ENCODE measurements at places on chromosomes 1 and 21.

- DNase-seq: no peak
These were observed at the start of gene RXFP4 for GRCh38 chr1:155940993-155941844. Gene RXFP4 (plus strand): TSS chr1:155941638. CDS start chr1:155941710, 72 bp downstream.

DNA sequence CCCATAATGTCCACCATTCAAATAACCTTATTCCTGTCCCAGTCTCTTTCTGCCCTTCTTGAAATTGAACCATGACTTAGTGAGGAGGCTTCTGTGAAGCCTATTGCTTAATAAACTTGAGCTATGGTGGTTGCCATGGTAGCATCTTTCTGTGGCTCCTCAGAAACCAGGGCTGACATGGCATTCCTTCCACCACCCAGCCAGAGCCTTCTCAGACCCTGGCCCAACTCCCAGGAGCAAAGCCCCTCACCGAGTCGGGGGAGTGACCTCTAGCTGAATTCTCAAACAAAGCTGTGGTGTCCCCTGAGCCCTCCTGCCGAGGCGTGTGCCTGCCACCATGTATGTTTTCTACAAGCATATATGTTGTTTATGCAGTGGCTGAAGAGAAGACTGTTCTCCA, 259.1 kb downstream of the CACNA1E start:
- no peak for DNase-seq

GRCh38 chr1:166980818-166981217, 5.5 kb upstream of the ILDR2 start:
- DNase-seq: no peak

DNA sequence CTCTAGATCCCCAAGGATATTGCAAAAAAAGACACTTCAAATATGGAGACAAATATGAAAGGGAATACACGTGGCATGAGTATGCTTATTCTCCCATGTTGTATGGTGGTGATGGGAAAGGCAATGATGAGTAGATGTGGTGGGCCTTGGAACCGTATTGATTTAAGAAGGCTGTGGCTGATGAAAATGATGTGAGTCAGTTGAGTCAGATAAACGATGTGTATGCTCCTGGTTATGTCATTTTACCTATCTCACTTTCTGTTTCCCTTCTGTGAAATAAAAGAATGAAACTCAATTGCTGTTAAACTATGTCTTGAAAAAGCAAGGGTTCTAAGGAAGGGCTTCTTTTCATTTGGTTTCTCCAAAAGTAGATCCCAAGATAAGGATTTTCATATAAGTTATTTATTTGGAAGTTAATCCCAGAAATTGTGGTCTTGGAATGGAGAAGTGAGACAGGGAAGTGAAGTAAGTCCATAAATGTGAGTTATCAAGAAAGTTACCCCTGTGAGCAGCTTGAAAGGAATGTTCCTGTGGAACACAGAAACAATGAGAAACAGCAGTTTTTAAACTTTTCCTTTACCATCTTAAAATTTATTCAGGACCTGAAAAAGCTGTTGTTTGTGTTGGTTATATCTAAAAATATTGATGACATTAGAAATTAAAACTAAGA, 292.0 kb downstream of the DUSP10 start:
- no peak for DNase-seq

GRCh38 chr1:11736746-11737639, 1.1 kb downstream of the AGTRAP start:
- DNase-seq: no peak

- no peak for DNase-seq
These were observed 276.5 kb downstream of the PLPP3 start for GRCh38 chr1:56302878-56303277.

DNA sequence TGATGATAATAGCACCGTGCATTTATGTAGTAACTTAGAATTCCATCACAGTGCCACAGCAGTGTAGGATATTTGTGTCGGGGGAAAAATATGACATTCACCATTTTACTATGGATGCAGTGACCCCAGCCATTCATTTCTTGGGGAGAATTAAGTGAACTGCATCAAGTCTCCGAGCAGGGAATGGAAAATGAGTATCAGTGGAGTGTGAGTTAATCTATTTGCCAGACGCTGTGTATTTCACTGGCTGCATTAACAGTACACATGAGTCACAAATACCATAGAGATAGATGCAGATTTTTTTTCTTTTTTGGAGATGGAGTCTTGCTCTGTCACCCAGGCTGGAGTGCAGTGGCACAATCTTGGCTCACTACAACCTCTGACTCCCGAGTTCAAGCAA, 33.8 kb upstream of the SLC45A1 start:
- DNase-seq: no peak

DNA sequence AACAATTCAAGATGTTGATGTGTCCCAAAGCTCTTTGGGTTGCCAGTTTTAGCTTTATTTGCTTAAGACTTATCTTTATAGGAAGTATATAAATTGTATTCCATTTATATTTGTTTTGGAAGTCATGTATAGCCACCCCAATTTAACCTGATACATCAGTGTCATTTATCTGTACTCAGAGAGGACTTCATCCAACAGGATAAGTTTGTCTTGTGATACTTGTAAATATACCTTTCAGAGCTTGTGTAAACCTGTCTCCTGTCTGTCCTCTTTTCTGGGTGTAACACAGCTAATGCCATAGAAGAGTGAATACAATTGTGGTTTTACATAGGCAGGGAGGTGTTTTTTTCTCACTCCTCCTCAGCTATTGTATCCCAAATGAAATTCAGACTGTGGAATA, 10.4 kb downstream of the PTGFR start:
- no peak for DNase-seq

DNA sequence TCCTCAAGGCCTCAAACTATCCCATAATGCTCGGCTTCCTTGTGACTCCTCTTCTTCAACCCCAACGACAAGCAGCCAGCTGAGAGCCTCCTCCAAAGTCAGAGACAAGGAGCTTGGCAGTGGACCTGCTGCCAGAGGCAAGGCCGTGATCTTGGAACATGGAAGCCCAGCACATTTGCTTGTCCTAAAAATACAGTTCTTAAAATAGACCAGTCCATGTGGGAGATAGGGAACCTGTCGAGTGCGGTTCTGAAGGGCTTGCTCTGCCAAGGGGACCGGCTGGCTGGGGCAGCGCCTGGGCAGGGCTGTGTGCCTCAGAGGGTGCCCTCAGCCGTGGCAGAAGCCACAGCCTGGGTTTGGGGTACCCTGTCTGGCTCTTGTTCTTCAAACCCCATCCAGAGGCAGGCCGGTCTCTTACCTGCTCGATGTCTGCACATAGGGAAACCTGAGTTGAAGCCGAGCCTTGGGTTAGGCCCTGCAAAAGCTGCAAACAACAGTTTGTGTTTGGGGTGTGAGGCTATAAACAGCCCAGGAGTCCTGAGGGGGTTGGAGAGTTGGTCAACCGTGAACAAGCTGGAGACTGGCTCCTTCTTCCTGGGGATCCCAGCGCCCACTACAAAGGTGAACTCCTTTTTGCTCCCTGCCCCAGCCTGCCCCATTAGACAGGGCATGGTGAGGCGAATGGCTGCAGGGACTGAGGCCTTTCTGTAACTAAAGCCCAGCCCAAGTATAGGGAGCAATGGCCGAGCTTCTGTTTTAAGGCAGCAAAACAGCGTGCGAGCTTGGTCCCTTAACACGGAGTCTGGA, 228.8 kb downstream of the CAMTA1 start:
- DNase-seq: no peak

DNA sequence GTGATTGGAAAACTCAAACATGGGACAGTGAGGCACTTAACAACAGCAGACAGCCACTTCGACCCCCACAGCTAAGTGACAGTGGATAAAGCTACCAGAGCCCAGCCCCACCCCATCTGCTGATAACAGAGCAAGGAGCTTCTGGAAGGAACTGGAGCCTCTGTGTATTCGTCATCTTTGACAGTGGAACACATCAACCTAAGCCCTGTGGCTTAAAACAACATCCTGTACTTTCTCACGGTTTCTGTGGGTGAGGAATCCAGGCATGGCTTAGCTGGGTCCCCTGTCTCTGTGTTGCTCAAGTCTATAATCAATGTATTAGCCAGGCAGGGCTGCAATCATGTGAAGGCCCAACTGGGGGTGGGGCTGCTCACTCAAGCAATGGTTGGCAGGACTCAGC, 18.4 kb upstream of the SIPA1L2 start:
- no peak for DNase-seq

GRCh38 chr21:17402937-17403336, 109.9 kb upstream of the CXADR start:
- DNase-seq: no peak

DNA sequence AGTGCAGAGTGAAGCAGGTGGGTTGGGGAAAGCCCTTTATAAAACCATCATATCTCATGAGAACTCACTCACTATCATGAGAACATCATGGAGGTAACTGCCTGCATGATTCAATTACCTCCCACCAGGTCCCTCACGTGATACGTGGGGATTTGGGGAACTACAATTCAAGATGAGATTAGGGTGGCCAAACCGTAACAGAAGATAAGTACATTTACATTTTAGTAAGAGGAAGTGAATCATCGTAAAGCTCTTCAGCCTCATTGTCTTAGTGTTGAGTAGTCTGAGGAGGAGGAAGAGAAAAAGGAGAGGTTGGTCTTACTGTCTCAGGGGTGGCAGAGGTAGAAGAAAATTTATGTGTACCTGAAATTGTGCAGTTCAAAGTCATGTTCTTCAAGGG, 1053.4 kb upstream of the ADGRL4 start:
- no peak for DNase-seq

DNA sequence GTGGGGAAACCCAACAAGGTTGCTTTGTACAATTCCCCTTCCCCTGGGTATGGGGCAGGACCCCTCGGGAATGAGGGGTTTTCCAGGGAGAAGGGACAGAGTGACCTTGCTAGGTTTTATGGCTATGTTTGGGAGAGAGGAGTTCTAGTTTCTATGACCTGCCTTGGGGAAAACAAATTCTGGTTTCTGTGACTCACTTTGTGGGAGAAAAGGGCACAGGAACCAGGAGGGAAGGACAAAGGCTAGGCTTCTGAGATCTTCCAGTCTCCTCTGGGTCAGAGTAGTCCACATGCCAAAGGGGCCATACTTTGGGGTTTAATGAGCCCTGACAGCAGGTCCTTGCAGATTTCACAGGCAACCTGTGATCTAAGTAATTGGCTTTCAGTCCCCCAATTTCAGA, 5.5 kb upstream of the PTGER3 start:
- DNase-seq: no peak

DNA sequence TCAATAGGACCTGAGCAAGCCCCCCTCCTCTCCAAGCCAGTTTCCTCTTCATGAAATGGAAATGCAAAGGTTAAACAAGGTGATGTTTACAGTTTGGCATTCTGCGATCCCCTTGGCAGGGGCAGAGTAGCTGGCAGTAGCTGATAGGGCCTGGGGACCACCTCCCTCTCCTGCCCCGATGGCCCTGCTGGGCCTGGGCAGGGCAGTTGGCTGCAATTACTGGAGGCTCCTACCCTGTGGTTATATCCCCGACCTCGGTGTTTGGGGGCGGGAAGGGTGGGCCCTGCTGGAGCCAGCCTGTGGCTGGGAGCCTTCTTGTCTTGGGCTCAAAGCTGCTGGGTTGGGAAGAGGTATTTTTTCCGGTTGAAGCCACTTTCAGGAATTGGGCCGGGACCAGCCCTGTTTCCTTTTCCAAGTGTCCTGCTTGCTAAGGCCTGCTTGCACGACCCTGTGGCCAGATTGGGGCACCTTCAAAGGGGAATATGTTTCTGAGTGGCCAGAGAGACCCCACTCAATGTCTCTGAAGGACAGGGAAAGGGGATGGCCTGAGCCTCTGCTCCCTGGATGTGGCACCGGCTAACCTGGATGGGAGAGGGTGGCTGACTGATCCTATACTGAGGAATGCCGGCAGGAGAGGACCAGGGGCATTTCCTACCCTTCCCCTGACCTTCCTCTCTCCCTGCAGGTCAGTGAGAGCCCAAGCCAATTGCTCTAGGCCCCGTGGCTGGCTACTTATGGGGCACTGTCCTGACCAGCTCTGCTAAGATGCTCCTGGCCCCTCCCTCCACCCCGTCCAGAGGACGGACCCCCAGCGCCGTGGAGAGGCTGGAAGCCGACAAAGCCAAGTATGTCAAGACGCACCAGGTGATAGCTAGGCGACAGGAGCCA, 1.9 kb downstream of the FAM110D start:
- no peak for DNase-seq

DNA sequence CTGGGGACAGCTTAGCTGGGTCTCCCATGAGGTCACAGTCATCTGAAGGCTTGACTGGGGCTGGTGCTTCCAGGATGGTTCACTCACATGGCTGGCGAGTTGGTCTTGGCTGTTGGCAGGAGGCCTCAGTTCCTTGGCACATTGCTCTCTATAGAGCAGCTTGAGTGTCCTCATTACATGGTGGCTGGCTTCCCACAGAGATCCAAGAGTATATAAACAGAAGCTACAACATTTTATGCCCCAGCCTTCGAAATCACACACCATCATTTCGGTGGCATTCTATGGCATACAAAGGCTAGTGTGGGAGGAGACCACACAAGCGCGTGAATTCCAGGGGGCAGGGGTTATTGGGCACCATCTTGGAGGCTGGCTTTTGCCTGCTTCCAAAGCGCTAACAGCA, 63.0 kb downstream of the ALPL start:
- DNase-seq: no peak

GRCh38 chr1:23118957-23119792, 49.5 kb downstream of the LUZP1 start:
- DNase-seq: no peak

DNA sequence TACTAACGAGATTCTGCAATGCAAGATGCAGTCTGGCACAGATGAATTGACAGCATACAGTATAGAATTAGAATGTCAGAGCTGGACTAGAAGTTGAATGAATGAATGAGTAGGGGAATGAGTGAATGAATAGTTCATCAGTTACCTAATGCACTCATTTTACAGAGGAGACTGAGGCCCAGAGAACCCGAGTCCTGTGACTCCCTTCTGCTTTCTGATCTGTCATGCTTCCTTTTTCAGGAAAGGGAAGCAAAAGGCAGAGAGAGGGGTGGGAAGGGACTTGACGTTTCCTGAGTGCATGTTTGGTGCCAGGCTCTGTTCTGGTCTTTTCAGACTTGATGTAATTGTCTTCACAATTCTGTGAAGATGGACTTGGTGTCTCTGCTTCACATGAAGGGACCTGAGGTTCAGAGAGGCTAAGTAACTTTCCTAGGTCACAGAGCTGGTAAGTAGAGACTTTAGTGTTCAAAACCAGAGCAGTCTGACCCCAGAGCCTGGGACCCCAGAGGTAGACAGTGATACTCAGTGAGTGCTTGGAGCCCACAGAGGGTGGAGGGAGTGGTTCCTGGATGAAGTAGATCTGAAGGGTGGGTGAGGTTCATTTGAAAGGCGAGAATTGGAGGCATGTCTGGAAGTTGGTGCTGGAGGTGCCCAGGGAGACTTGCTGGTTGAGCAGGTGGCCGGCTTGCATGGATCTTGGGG, 8.0 kb upstream of the MEX3A start:
- DNase-seq: no peak

DNA sequence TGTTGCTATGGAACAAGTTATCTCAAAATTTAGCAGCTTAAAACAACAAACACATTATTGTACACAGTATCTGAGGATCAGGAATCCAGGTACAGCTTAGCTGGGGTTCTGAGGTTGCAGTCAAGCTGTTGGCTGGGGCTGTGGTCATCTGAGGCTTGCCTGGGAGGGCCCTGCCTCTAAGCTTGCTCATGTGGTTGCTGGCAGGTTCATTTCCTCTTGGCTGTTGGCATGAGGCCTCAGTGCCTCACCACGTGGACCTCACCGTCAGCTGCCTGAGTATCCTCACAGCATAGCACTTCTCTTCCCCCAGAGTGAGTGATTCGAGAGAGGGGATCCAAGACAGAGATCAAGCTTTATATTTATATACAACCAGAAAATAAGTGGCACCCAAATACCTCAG, 18.6 kb downstream of the NTPCR start:
- no peak for DNase-seq
